ENCODE measurements at places on chromosomes 1 and 21.
A peak's percentile ranks its signal among the peaks of the same experiment; 100 is the strongest.

- DNase-seq = no peak
These were observed 32.0 kb upstream of the PSEN2 start for GRCh38 chr1:226838456-226838855.

- DNase-seq = peak; percentile 91
These were observed 48.8 kb upstream of the WASF2 start for GRCh38 chr1:27538793-27539192.

- DNase-seq = no peak
These were observed 17.6 kb downstream of the MAPKAPK2 start for GRCh38 chr1:206702260-206702659.

GRCh38 chr21:29939104-29939923 lies 482 bp downstream of the GRIK1 start:
- DNase-seq = no peak

DNA sequence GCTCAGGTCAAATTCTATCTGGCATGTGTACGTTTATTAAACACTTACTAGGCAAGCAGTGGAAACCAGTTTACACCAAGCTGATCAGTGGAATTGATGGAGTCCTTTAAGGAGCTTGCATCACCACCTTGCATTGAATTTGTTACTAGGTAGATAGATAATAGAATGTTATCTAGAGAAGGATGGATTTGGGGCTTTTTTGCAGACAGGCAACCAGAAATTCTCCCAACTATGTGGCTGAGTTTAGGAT lies 44.9 kb downstream of the HHAT start:
- no peak for DNase-seq

- DNase-seq = peak; percentile 37
These were observed 621.7 kb downstream of the MATN1 start for GRCh38 chr1:30101487-30102227.

DNA sequence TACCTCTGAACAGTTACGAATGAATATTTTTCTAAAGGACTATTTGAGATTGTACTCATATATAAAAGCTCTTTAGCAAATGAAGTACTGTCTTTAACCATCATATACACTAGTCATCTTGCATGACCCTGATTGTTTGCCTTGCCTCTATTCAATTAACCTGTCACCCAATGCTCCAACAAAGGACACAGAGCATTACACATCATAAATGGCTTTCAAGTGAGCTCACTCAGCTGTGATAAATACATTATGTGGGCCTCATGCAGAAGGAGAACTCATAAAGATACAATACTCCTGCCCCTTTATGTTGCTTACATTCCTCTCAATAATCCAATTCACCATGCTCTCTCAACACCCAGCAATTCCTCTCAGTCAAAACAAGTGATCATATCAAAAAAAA lies 993.0 kb upstream of the PRMT6 start:
- no peak for DNase-seq

DNA sequence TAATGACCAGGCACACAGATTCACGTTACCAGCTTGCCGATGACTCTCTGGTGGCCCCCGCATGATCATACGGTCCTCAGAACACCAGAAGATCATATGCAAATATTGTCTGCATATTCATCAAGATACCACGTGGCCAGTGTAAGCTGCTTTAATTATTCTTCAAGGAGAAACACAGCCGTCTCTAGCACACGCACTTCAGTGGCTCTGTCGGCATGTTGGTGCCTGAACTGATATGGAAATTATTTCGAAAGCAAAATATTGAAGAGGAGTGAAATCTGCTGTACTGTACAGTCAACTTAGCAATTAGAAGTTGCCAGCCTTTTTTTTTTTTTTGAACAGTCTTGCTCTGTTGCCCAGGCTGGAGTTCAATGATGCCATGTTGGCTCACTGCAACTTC lies 5.9 kb upstream of the KIF26B start:
- DNase-seq = no peak

GRCh38 chr1:35619237-35620121 lies 21.8 kb downstream of the PSMB2 start:
- DNase-seq = no peak

DNA sequence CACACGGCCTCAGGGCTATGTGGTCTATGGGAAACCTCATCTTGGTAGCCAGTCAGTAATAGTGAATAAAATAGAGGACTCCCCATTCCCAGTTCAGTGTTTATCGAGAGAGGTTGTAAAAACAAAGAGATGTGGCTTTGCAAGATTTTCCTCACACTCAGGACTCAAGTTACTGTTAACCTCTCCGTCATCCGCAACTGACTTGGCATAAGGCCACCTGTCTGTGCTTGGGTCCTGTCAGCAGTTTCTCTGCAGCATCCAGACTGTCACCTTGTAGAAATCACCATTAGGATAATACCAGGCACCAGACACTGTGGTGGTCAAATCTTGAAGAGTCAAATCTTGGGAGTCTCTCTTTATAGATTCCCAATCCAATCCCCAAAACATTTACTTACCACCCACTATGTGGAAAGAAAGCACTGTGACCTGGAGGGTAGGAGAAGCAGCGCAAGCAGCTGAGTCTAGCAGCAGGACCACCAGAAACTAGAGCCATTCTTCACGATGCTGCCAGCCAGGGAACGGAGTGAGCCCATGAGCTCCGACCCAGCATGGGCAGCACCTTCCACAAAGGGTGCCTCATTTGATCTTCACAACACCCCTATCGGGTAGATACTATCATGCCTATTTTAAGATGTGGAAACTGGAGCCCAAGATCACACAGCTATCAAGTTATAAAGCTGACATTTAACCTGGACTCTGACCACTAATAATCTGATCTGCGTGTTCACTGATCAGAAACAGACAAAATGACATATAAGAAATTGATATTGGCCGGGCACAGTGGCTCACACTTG lies 5.6 kb upstream of the GPR25 start:
- peak; percentile 35 for DNase-seq

DNA sequence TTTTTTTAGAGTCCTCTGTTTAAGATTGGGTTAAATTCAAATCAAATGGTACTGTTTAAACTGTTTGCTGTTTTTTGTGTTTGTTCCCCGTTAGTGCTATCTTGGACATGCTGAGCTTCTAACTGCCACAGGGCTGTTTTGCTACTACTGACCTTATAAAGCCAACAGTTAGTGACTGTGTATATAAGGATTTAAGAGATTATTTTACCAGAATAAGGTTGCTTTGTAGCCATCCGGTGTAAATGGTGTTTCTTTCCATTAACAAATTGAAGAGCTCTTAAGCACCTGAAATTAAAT lies 37.0 kb downstream of the ZNF281 start:
- no peak for DNase-seq

DNA sequence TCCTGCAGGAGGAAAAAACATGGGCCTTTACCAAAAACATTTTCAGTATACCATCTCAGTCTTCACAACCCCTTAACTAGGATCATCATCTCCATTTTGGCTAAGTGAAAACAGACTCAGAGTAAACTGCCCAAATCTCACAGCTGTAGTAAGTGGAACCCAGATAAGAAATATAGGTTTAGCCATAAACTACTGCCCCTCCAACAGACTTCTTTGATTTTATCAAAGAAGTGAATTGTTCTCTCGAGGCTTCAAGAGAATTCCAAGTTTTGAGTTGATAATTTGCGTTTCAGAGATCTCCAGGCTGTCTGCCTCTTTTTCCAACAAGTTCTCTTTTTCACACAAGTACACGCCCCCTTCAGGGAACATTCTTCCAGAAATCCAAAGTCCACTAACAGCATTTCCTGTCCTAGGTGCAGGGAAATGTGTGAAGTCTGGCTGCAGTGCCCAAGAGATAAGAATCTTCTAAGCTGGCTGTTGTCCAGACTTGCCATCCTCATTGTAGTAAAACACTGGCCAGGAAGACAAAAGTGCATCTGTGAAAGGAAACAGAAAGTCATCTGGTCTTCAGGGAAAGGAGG lies 30.8 kb downstream of the RNF19B start:
- DNase-seq = peak; percentile 77
